ENCODE measurements at places on chromosomes 1 and 21.
A peak's percentile ranks its signal among the peaks of the same experiment; 100 is the strongest.

- no peak for DNase-seq
These were observed 1.2 kb downstream of the ZNF692 start for GRCh38 chr1:248857749-248858095.

- no peak for DNase-seq
These were observed 42.9 kb downstream of the SELENOF start for GRCh38 chr1:86871001-86871400.

GRCh38 chr1:3442331-3442730 lies 12.1 kb upstream of the ARHGEF16 start:
- no peak for DNase-seq

- DNase-seq = no peak
These were observed 28.5 kb downstream of the COA7 start for GRCh38 chr1:52669696-52670095.

DNA sequence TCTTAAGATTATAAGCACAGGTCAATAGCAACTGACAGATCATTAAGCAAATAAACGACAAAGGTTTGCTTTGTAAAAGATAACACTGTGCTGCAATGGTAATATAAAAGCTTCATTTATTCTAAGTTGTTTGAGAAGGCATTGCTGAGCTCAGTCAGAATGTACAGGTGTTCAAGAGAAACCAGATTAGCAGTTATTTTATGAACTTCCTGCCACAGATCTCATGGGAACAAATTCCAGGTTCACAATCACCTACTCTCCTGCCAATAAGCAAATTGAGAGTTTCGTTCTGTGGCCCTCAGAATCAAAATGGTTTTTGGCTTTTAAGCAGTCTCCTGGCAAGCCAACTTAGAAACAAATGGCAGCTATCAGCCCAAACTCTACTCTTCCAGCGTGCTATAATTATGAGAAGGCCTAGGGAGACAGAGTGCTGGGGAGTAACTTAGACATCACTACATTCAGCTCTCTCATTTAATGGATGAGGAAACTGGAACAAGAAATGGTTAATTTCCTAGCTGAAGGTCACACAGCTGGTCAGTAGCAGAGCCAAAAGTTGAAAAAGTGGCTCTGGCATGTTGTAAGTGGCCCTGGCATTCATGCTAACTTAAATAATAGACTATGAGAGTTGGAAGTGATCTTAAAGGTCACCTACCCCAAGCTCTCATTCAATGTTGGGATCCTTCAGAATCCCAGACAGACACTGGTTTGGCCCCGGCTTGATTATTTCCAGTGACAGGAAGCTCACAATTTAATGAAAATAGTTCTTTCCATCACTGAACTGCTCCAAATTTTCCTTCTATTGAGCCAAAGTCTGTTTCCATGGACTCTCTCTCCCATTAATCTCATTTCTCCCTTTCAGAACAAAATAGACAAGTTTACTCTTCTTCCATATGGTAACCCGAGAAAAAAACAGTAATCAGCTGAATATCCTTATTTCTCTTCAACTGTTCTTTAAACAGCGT lies 82.6 kb upstream of the EDEM3 start:
- no peak for DNase-seq

- DNase-seq = no peak
These were observed 130.8 kb upstream of the SGIP1 start for GRCh38 chr1:66403007-66403731.

- DNase-seq = no peak
These were observed 711.2 kb downstream of the MRPL39 start for GRCh38 chr21:24895885-24896734.

DNA sequence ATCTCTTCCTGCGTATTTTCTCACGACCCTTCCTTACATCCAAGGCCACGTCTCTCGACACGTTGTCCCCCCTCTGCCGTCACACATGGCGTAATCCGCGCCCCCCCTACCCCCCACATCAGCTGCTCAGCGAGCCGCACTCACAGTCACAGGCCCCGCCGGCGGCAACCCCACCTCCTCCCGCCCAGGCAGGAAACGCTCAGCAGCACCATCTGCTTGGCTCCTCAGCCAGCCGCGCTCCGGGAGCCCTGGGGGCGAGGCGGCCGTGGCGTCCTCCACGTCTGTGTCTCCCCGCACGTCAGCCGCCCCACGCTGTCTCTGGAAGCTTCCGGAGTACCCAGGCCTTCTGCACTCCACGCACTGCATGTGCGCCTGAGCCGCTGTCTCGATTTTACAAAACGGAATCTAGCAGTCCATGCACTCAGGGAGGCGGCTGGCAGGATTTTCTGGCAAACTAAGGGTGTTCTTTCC lies 64.6 kb downstream of the SIK1 start:
- peak; percentile 44 for DNase-seq

DNA sequence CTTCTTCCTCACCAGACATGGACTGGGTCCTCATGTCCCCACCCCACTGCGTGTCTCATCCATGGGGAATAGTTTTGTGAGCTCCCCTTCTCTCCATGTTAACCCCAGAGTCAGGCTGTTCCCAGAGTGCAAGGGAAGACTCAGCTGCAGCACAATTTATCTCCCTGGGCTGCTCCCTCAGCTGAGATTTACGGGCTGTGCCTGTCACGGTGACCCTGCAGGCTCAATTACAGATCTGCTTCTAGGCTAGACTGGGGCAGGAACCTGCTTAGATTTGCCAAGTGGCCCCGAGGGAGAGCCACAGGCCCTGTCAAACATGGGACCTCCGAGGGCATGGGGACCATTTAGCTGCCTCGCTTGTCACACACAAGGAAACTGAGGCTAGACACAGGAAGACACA lies 37.8 kb downstream of the CDCP2 start:
- DNase-seq = no peak

DNA sequence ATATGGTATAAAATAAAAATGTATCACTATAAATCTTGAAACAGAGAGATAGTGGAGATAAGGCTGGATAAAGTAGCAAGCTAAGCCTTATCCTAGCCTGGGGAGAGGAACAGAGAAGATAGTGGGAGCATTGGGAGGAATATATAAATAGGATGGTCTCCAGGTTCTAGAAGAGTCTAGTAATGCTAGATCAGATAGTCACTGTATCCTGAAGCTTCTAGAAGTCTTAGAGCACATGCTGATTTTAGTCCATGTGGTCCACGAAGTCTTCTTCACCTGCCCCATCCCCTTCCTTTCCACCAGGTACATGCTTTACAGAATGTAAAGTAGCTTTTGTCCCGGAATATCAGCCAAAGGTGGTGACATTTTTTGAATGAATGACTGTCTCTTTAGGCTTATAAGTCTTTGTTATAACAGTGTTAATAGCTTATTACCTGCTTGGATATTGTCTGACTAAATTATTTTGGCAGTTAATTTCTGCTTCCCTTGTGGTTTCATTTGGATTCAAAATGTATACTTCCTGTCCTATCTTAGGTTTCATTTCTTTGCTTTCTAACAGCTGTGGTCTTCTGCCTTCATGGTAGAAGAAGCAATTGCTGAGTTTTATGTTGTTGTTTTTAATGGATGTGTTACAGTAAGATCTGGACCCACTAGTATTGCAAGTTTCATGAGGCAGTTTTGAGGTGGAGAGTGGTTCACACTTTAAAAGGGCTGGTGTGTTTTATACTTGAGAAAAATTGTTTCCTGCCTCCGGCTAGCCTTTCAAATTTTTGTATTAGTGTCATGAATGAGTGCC lies 5.9 kb downstream of the SMG7 start:
- no peak for DNase-seq

DNA sequence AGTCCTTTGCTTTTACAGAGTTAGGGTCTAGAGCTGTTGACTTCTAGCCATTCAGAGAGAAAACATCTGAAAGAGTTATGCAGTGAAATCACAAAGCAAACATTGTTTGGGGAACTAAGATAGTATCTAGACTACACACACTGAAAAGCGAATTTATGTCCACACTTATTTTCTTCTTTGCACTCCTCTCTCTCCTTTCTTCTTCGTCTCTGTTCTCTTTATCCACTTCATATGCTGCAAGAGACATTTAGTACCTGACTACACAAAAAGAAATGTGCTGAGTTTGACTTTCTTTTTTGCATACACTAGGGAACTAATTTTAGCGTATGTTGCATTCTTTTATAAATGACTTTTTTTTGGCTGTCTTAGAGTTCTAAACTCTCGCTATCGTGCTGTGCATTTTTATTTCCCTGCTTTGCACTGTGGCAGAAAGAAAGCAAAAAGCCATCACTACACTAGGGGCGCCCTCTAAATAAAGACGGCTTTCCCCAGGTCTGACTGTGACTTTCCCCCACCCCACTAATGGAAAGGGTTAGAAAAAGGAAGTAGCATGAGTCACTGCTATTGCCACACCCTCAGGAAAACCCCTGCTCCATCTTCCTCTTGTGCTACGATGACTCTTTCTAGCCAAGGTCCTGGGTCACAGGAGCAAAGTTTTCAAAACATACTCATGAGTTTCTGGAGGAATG lies 65.7 kb downstream of the MAP3K7CL start:
- no peak for DNase-seq

DNA sequence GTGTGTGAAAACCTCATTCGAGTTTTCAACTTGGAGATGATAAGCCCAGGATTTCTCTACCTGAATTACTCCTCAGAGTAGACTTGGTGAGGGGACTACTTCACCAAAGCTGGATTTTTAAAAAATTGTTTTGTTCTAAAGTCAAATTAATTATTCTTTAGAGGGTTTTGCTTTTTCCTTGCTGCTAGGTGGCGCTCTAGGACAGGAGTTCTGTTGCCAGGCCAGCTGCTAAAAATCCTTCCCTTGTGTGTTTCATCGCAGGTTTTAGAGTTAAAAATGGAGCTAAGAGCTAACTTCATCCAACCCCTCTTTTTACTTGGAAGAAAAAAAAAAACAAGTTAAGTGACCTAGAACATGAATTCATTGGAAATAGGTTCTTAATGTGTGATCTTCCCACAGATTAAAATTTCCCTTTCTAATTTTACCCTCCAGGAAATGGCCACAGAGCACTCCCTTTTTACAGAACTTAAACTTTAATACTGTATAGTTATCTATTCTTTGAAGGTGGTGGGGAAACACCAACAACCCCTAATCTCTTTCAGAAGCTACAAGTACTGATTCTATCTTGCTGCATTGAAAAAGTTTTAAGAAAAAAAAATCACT lies 36.7 kb upstream of the FAM163A start:
- no peak for DNase-seq
